ENCODE measurements at places on chromosomes 4 and X. TPM values are rescaled to one million over a fixed set of nuclear protein-coding genes. Genes with fewer than 3 reads are reported as not detected.

Gene FANCB
- total RNA-seq, result 2.0 TPM

Gene NDST3
- total RNA-seq, result not detected

Gene FABP2
- total RNA-seq, result not detected

Gene ITGB1BP2
- 9.3 TPM for total RNA-seq

Gene RHOXF2
- total RNA-seq, result not detected

Gene SLC38A5
- 9.2 TPM for total RNA-seq

Gene KIF4A
- 0.37 TPM for total RNA-seq

Gene ZMAT1
- 8.8 TPM for total RNA-seq

Gene ACOX3
- 29.7 TPM for total RNA-seq

Gene ENPP6
- 0.83 TPM for total RNA-seq

Gene GATA1
- total RNA-seq, result 0.42 TPM

Gene SLITRK2
- 0.24 TPM for total RNA-seq

Gene OPRPN
- total RNA-seq, result not detected

Gene C4orf51
- not detected for total RNA-seq

Gene FRAS1
- total RNA-seq, result 8.1 TPM

Gene TECRL
- not detected for total RNA-seq

Gene AMMECR1
- total RNA-seq, result 6.2 TPM

Gene GSX2
- not detected for total RNA-seq

Gene ARMCX4
- total RNA-seq, result 17.8 TPM

Gene SHROOM2
- total RNA-seq, result 1.2 TPM

Gene TRMT2B
- total RNA-seq, result 14.7 TPM

Gene STARD8
- total RNA-seq, result 9.1 TPM

Gene UTP3
- total RNA-seq, result 23.2 TPM

Gene PHOX2B
- not detected for total RNA-seq

Gene ADGRL3
- total RNA-seq, result 48.0 TPM

Gene TLR1
- 11.1 TPM for total RNA-seq

Gene EDA
- 6.8 TPM for total RNA-seq

Measured in posterior vena cava (tissue), 2 donors.